ENCODE measurements at places on chromosomes 1 and 21. TPM values are rescaled to one million over a fixed set of nuclear protein-coding genes. Genes with fewer than 3 reads are reported as not detected.
A peak's percentile ranks its signal among the peaks of the same experiment; 100 is the strongest.

The RHEX gene
- total RNA-seq, result 0.55 TPM

The ATAD3C gene
- total RNA-seq, result 1.6 TPM

- no peak for DNase-seq
These were observed 2.1 kb downstream of the BCAR3 start for GRCh38 chr1:93679546-93679945.

DNA sequence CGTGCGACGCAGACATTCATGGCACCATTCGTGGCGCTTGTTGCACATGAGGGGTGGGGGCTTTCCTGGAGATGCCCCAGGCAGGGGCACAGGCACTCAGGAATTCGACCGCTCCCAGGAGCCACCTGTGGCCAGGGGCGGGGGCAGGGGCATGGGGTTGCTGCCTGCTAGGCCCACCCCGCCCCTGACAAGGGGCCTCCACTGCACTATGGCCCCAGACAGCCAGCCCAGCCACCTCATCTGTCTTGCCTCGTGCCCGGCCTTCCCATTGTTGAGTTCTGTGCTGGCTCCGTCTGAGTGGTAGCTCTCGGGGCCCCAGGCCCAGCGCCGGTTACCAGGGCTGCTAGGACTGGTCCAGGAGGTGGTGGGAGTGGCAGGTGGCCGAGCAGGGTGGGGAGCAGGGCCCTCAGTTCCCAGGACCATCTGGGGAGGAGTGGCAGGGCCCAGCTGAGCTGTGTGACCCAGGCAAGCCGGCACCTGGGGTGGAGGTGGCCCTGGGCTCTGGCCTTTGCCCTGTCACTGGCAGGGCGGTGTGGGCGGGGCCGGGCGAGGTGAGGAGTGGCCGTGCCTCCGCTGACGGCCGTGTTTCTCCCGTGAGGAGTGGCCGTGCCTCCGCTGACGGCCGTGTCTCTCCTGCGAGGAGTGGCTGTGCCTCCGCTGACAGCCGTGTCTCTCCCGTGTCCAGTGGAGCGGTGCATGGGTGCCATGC is 1.9 kb downstream of the PLCH2 start:
- no peak for DNase-seq

The CYP4A22 gene
- not detected for total RNA-seq

- peak; percentile 14 for DNase-seq
These were observed 995 bp downstream of the COLGALT2 start for GRCh38 chr1:184036517-184036949.

GRCh38 chr21:45891388-45892155 is 90.0 kb upstream of the COL6A1 start:
- DNase-seq, result no peak

GRCh38 chr1:82446236-82446635 is 645.5 kb downstream of the ADGRL2 start:
- DNase-seq, result no peak

- DNase-seq, result no peak
These were observed 25.0 kb downstream of the DLGAP3 start for GRCh38 chr1:34904236-34905097.

DNA sequence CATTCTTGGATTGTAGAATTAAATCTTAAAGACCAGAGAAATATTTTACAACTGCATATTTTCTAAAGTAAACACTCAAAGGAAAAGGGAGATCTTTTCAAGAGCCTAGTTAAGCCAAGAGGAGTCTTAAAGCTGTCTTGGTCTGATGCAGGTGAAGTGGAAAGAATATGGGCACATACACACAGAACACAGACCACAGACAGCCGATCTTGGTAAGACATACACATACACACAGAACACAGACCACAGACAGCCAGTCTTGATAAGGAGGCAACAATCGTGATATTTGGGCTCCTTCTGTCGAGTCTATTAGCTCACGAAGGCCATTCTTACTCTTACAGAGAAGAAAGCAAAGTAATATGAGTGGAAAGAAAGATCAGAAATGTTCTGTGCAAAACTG is 1153.9 kb upstream of the TMPRSS15 start:
- no peak for DNase-seq

DNA sequence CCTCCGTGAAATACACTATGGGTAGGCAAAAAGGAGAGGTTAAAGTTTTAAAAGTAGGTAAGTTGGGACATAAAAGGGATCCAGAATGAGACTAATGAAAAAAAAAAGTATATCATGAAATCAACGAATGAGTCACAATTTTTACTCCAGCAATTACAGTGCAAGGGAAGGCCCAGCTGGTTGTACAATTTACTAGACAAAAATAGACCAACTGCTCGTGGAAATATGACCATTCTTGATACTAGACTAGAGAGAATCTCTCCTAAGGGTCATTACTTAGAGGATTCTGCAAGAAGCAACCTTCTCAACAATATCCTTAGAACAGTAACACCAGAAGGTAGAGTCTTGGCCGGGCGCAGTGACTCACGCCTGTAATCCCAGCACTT is 55.1 kb upstream of the EFHD2 start:
- DNase-seq, result no peak

- DNase-seq, result no peak
These were observed 272.3 kb downstream of the ADGRL2 start for GRCh38 chr1:82073071-82073470.

The ARHGEF16 gene
- 0.20 TPM for total RNA-seq

The MCOLN3 gene
- total RNA-seq, result 1.3 TPM

GRCh38 chr1:54200519-54200997 is 591 bp downstream of the MRPL37 start:
- peak; percentile 5 for DNase-seq

The MAP1LC3C gene
- not detected for total RNA-seq

The RGSL1 gene
- total RNA-seq, result not detected

The ZNF593OS gene
- total RNA-seq, result not detected

DNA sequence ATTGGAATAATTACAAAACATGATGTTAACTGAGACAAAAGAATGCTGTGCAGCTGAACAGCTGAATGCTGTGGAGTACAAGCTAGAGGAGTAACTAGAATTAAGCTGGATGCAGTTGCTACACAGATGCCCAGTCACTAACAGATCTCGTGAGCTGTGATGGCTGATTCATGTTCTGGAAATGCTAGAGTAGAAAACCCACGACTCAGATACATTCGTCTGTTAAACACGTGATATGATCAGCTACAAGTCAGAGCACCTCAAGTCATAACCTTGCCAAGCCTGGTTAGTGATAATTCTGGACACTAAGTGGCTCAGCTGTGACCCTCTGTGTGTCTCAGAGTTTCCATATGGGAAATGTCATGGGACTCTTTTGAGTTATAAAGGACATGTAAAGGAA is 89.7 kb upstream of the ESRRG start:
- DNase-seq, result no peak

The SH2D1B gene
- total RNA-seq, result not detected

DNA sequence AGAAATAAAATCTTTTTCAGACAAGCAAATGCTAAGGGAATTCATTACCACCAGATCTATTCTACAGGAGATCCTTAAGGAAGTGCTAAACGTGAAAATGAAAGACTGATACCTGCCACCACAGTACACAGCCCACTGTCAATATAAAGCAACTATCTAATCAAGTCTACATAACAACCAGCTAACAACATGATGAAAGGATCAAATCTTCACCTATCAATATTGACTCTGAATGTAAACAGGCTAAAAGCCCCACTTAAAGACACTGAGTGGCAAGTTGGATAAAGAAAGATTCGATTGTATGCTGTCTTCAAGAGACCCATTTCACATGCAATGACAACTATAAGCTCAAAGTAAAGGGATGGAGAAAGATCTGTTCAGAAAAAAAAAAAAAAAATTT is 492.4 kb downstream of the COL11A1 start:
- no peak for DNase-seq

- no peak for DNase-seq
These were observed 40.5 kb upstream of the C21orf91 start for GRCh38 chr21:17859661-17860060.

The PM20D1 gene
- 1.8 TPM for total RNA-seq

GRCh38 chr1:217079584-217079983 is 356.4 kb upstream of the ESRRG start:
- no peak for DNase-seq

The FCRL5 gene
- not detected for total RNA-seq

DNA sequence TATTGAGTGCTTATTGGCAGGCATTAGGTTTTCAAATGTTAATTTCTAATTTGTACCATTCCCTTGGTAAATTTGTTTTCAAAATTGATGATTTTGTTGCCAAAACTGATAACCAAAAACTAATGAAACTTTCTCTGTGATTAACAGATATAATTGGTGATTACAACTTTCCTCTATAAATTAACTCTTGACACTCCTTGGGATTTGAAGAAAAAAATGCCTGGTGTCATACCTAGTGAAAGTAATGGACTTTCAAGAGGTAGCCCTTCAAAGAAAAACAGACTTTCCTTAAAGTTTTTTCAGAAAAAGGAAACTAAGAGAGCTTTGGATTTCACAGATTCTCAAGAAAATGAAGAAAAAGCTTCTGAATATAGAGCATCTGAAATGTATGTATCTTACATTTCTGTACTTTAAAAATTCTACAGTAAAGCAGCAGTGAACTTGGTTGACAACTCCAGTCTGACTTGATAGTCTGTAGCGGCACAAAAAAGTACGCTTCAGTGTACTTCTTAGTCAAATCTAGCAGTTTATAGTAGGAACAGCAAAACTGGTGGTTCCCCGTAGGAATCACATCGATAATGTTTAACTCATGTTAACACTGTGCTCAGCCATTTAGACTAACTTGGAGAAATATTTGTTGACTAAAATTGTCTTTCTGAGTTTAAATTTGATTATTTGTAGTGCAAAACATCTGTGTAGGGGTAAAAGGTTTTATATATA is 3.0 kb downstream of the USP1 start:
- peak; percentile 13 for DNase-seq

- DNase-seq, result no peak
These were observed 488.0 kb upstream of the PLXNA2 start for GRCh38 chr1:208731981-208732821.

DNA sequence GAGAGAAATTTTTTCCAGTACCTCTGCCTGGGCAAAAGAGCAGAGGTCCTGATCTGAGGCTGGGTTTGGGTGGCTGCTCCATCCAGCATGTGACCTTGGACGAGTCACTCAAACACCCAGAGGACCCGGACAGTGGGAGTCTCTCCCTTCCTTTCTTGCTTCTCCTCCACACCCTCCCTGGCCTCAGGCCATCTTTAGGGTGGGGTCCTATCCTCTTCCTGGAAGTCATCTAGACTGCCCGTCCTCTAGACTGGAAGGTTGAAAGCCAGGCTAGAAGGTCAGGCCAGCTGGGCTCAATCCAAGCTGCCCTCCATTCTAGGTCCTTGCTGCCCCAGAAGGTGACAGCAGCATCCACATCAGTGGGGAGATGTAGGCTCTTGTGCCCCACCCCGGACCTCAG is 599.5 kb downstream of the MATN1 start:
- DNase-seq, result no peak

The HAPLN2 gene
- total RNA-seq, result not detected

DNA sequence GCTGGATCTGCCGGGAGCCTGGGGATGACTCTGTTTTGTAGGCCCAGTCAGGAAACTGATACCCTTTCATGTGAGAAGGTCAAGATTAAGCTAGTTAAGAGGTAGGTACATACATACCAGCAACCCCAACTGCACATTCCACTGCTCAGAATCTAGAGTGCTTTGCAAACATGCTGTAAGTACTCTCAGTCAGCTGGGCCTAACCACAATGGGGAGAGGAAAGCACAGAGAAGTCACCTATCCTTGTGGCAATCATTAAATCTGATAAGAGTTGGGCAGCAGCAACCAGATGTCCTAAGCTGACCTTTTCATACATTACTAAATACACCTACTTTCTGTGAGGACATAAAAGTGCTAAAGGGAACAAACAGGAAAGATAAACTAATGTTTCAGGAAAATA is 2.5 kb downstream of the ETV3 start:
- no peak for DNase-seq

The OLFML3 gene
- 0.42 TPM for total RNA-seq

DNA sequence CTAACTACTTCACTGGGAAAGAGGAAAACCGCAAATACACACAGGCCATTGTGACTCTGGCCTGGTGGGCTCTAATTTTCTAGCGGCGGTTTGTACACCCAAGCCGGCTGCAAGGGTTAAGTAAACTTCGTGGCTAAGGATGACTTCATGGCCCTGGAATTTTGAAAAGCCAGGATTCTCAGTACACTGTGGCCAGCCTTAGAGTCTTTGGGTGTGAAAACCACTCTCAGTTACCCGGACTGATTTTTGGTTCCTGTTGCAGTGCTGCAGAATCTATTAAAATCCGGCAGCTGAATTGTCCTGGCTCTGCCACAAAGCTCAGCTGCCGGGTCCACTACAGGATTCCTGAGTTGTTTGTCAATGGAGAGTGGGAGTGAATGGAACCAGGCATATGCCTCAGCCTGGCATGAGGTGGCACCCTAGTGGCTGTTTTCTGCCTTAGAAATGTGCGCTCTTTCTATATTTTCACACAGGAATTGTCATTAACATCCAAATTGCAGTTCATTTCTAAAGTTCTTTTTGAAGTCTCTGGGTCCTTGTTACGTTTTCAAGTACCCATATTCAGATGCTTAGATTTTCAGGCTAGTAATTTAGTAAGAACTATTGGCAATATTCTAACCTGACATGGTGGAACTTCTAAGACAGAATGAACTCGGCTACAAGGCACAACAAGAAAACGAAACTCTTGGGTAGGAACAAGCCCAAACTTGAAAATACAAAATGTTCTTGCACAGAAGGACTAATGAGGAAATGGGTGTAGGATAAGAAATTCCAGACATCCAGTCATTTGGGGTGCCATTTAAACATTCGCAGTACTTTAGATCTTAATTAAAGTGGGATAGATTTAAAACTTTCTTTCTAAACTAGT is 255.9 kb downstream of the NFIA start:
- DNase-seq, result no peak

The CDCA8 gene
- total RNA-seq, result 0.61 TPM

GRCh38 chr21:36166705-36167104 is 10.1 kb downstream of the DOP1B start:
- no peak for DNase-seq

- DNase-seq, result no peak
These were observed 155.4 kb downstream of the SLC45A1 start for GRCh38 chr1:8473121-8473875.

The IKBKE gene
- 81.8 TPM for total RNA-seq

The RIT1 gene
- 48.0 TPM for total RNA-seq

The OR2G6 gene
- not detected for total RNA-seq

DNA sequence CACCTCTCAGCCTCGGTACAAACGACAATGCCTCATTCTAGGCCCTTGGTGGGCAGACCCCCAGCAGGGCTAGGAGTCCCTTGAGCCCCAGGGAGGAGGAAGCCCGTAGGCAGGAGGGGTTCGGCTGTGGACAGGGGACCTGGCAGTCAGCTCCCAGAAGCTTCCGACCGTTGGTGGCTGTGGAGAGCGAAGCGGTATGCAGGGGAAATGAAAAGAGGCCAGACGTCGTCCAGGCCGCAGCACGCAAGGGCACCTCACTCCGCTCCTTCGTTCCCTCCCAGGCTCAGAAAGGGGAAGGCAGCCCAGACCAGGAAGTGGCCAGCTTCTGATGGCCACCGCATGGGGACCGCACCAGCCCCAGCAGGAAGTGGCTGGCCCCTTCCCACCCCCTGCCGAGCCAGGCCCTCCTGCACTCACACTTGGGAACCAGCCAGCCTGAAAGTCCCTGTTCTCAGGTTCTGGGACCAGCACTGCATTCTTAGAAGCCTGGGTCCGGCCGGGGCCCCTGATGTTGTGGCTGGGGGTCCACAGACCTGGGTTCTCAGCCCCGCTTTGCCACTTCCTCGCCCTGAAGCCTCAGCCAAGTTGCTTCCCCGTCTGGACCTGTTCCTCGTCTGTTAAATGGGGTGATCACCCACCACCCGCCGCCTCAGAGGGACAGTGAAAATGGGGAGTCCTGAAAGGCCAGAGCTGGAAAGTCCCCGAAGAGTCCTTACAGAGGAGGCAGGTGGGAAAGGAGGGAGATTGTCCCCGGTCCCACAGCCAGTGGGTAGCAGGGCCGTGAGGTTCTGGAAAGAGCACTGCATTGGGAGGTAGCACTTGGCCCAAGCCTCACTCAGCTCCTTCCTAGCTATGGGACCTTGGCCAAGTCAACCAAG is 104.0 kb upstream of the RUNX3 start:
- DNase-seq, result no peak

Data from CD4-positive, alpha-beta memory T cell (primary cell).